ENCODE measurements at places on chromosomes 12 and 14. TPM values are rescaled to one million over a fixed set of nuclear protein-coding genes. Genes with fewer than 3 reads are reported as not detected.
A peak's percentile ranks its signal among the peaks of the same experiment; 100 is the strongest.

NACA gene
- 767 TPM for total RNA-seq

DNA sequence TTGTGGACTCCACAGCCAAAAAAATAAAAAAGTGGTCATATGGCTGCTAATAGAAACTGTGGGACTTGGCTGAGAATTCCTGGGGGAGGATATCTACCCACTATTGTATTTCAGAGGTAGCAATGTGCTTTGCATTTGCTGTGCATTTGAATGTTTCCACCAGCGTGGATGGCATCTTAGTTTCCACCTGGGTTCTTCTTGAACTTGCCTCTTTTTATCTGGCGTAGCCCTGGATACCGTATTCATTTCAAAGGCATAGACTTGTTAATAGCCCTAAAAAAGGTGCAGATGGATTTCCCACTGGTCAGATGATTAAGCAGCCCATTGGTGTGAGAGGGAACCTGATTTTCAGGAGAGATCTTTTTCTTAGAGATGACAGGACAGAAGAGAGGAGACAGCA is 1.9 kb upstream of the MYF5 start:
- no peak for DNase-seq
- no peaks in the 10 kb centered on the region for H3K27me3 ChIP-seq
- no peak overlapping the region for H3K27ac ChIP-seq
- H3K4me1 ChIP-seq, result peaks cover 9% of the 10 kb centered on the region

DNA sequence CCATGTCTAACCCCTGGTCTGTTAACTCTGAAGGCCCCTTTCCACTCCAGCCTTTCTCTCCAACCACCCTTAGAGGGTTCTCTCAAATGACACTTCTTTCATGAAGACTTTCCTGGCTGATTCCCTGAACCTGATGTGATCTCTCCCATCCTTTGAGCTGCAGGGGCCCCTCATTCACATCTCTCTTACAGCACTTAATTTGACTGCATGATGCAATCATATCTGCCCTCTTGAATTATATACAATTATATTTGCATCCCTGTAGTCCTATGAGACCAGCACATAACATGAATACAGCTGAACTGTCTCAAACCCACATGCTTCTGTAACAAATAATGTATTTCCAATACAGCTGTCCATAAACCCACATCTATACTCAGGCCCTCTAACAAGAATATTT is 56.4 kb downstream of the PPP2R5E start:
- H3K4me1 ChIP-seq, result peaks cover 48% of the 10 kb centered on the region
- H3K27ac ChIP-seq, result peak overlapping the region; percentile 59
- no peaks in the 10 kb centered on the region for H3K36me3 ChIP-seq
- H3K4me3 ChIP-seq, result no peak overlapping the region

DNA sequence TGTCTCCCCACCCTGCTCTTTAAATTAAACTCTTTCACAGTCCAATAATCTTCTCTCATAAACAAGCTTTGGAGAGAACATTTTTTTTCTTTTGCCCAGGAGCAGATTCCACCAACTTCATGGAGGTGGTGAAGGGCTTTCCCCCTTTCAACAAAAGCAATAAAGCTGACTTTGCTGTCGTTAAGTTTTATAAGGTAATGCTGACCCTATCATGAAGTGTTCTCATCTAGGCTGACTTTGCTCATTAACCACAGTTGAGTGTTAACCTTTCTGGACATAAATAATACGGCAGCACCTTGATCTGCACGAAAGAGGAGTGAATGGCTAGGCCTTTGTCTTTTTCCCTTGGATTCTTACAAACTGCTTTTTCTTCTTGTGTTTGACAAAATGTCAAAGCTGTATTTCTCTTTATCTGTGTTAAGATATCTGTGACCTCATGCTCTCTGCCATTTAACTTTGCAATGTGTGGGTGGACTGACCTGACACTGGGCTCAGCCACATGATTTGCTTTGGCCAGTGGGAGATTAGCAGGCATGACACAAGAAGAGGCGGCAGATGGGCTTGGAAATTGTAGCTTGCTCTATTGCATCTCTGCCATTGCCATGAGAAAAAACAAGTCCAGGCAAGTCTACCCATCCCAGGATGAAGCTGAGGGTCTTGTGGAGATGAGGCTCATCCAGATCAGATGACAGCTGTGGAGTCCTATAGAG is 470.9 kb upstream of the CCDC196 start:
- H3K27me3 ChIP-seq, result no peaks in the 10 kb centered on the region
- H3K4me1 ChIP-seq, result no peaks in the 10 kb centered on the region
- H3K27ac ChIP-seq, result no peak overlapping the region
- H3K4me3 ChIP-seq, result no peak overlapping the region

CCDC59 gene
- 32.1 TPM for total RNA-seq

GRCh38 chr12:6088921-6089747 is 35.3 kb downstream of the VWF start:
- no peak for DNase-seq
- H3K4me3 ChIP-seq, result no peak overlapping the region
- no peak overlapping the region for H3K27ac ChIP-seq
- peaks cover 55% of the 10 kb centered on the region for H3K4me1 ChIP-seq
- H3K36me3 ChIP-seq, result peaks cover 2% of the 10 kb centered on the region
- no peaks in the 10 kb centered on the region for H3K27me3 ChIP-seq

ABHD4 gene
- 74.1 TPM for total RNA-seq

GRCh38 chr14:53591816-53592215 is 364.8 kb downstream of the BMP4 start:
- no peaks in the 10 kb centered on the region for H3K36me3 ChIP-seq
- no peak for DNase-seq
- H3K27ac ChIP-seq, result no peak overlapping the region
- peaks cover 51% of the 10 kb centered on the region for H3K27me3 ChIP-seq
- H3K4me3 ChIP-seq, result no peak overlapping the region

C12orf42 gene
- total RNA-seq, result not detected

KLRC3 gene
- total RNA-seq, result 4.9 TPM

KRT3 gene
- not detected for total RNA-seq

HHIPL1 gene
- total RNA-seq, result 2.0 TPM

PTHLH gene
- 0.44 TPM for total RNA-seq

DNA sequence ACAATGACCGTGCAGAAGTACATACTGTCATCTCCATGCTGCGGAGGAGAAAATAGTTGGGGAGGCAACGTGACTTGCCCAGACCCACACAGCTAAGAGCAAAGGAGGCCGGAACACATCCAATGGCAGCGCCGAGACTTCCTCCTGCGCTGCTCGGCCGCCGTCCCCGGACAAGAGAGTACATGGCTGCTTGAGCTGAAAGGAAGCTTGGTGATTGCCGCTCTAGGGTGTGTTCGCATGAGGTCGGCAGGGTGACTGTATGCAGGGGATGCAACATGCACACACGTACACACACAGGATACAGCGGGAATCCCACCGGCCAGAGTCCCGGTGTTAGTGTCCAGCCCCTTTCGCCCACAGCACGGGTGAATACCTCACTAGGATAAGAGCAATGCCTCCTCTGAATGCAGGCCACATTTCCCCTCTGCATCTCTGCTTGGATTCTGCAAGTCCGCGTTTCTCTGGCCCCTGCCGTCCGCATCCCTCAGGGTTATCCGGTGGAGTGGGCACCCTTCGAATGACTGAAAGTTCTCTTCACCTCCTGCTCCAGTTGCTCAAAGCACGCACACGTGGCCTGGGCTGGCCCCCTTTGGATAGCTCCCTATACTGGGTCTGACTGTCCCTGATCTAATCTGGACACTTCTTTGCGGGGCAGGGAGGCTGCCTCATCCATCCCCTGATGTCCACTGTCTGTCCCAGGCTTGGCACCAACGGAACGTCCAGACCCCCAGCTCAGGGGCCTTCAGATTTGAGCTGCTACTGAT is 78.8 kb downstream of the GSC start:
- H3K4me1 ChIP-seq, result peaks cover 13% of the 10 kb centered on the region
- H3K4me3 ChIP-seq, result no peak overlapping the region

CYP27B1 gene
- 1.7 TPM for total RNA-seq

DNA sequence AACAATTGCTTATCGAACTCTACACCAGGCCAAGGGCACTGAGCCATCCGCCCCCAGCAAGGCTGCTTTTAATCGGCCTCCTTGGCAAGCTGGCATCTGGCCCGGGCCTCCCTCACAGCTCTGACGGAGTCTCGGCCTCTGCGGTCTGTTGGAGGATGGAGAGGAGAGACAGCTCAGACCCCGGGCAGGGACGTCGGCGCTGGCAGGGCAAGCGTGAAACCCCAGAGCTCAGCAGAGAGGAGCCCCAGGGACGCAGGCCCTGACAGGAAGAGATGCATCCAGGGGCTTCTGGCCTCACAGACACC is 17.5 kb downstream of the CAMKK2 start:
- no peak for DNase-seq
- peaks cover 3% of the 10 kb centered on the region for H3K36me3 ChIP-seq
- no peak overlapping the region for H3K27ac ChIP-seq
- no peak overlapping the region for H3K4me3 ChIP-seq
- peaks cover 6% of the 10 kb centered on the region for H3K4me1 ChIP-seq
- H3K27me3 ChIP-seq, result no peaks in the 10 kb centered on the region

GPR132 gene
- 0.24 TPM for total RNA-seq

GRCh38 chr12:53481939-53482586 is 17.2 kb downstream of the MAP3K12 start:
- H3K27me3 ChIP-seq, result no peaks in the 10 kb centered on the region
- peak overlapping the region; percentile 71 for H3K27ac ChIP-seq
- DNase-seq, result no peak

KLHDC1 gene
- total RNA-seq, result 5.8 TPM

DNA sequence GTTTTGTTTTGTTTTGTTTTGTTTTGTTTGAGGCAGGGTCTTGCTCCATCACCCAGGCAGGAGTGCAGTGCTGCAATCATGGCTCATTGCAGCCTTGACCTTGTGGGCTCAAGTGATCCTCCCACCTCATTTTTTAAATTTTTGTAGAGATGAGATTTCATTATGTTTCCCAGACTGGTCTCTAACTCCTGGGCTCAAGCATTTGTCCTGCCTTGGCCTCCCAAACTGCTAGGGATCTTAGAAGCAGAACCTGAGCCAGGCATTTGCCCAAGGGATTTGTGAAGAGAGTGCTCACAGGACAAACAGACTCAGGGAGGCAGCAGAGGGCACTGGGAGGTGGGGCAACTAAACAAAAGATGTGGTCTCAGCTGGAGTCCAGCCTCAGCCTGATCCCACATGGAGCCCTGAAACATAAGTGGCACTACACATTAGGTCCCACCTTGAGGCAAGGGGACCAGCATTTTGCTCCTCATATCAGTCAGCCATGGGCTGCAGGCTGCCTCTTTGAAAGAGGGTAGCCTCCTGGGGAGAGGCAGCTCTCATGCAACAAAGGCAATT is 86.2 kb upstream of the CMKLR1 start:
- no peak overlapping the region for H3K4me3 ChIP-seq
- no peaks in the 10 kb centered on the region for H3K36me3 ChIP-seq

KRT82 gene
- total RNA-seq, result not detected

- H3K4me3 ChIP-seq, result peak within 1 kb of the TSS; percentile 79
- H3K27ac ChIP-seq, result no peak within 1 kb of the TSS
- H3K4me1 ChIP-seq, result peaks cover 7% of the 10 kb centered on the region
- DNase-seq, result no peak
These were observed at the start of gene LRRC9 for GRCh38 chr14:59919570-59920377. Gene LRRC9 (plus strand): TSS chr14:59920144.

RTL1 gene
- total RNA-seq, result not detected

RTN1 gene
- not detected for total RNA-seq

DNA sequence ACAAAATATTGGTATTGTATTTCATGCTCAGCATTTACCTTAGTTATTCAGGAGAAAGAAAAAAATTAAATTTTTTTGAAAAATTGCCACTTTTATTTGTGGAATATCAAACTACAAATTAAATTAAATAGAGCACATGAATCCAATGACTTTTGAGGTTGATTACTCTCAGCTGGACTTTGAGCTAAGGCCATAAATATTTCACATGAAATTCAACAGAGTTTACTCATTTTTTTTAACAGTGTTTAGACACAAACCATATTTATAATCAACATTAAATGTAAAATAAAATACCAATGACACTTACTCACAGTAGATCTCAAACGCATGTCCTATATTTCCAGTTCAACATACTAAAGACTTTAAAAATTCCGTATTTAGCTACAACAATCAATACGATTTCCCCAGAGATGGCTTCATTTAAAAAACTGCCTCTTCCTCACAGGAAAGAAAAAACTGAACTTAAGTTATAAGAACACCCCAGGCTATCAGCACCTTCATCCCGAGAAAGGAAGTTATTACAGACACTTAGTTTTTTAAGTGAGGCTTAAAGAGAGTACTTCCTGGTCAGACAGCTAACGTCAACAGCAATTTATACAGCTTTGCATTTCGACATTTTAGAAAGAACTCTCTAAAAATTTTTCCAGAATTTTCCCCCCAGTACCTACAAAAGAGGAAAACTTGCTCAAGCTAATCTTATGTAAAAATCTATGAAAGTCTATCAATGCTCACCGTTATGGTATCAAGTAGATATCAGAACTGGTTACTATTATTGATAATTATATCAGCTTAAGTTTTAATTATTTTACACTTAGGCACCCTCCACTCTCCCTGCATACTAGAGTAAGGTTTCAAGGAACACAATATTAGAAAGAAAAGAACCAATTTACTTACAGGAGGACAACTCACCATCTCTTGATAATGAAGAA is 13.8 kb downstream of the TAOK3 start:
- H3K4me1 ChIP-seq, result peaks cover 71% of the 10 kb centered on the region
- DNase-seq, result no peak
- peak overlapping the region; percentile 89 for H3K27ac ChIP-seq
- H3K4me3 ChIP-seq, result peak overlapping the region; percentile 64
- H3K27me3 ChIP-seq, result no peaks in the 10 kb centered on the region

- no peaks in the 10 kb centered on the region for H3K27me3 ChIP-seq
- no peak overlapping the region for H3K4me3 ChIP-seq
- no peaks in the 10 kb centered on the region for H3K4me1 ChIP-seq
- H3K27ac ChIP-seq, result no peak overlapping the region
- DNase-seq, result no peak
These were observed 29.3 kb upstream of the KLRF1 start for GRCh38 chr12:9797722-9798619.

Measured in osteocyte (in vitro differentiated cells).